ENCODE measurements at places on chromosomes 5 and 9.
A peak's percentile ranks its signal among the peaks of the same experiment; 100 is the strongest.

- DNase-seq, result peak; percentile 20
Observed at GRCh38 chr5:65018763-65019162, 250.0 kb downstream of the CWC27 start.

GRCh38 chr5:499233-500209 lies 24.7 kb downstream of the SLC9A3 start:
- DNase-seq, result no peak

DNA sequence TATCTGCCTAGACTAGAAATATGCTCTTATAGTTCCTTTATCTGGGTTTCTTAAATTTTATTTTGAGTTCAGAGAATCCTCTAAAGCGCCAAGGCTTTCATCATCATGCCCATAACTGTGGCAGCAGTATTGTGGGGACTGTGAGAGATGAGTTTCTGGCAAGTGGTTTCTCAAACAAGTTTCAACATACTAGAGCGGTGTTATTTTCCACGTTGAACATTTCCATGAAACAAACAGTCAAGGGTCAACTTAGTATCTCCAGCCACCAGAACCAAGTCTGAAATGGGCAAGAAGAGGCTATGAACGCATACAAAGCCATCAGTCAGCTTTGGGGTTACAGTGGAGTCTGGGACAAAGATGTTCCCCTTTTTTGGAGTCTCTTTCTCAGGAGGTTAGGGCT lies 40.3 kb downstream of the SERINC5 start:
- no peak for DNase-seq

GRCh38 chr5:170638051-170638450 lies 134.2 kb downstream of the KCNIP1 start:
- no peak for DNase-seq

DNA sequence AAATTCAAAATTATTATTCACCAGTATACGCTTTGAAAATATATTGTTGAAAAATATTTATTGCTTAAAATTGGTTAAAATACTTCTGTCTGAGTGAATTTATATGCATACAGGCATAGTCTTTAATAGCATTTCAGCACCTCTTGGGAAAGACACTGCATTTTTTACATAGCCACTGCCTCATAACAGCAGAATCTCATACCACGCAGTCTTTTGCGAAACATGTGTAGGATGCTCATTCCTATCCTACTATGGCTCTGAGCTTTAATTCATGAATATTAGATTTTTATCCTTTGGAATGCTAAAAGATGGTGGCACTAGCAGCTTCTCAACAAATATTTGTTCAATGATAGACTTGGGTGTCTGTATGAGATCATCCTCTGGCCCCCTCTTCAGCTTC lies 94.0 kb upstream of the SH3GL2 start:
- DNase-seq, result no peak
